ENCODE measurements at places on chromosomes 16 and 17.

GRCh38 chr17:74671031-74671771 is 41.5 kb downstream of the CD300LF start:
- peak; percentile 54 for DNase-seq

DNA sequence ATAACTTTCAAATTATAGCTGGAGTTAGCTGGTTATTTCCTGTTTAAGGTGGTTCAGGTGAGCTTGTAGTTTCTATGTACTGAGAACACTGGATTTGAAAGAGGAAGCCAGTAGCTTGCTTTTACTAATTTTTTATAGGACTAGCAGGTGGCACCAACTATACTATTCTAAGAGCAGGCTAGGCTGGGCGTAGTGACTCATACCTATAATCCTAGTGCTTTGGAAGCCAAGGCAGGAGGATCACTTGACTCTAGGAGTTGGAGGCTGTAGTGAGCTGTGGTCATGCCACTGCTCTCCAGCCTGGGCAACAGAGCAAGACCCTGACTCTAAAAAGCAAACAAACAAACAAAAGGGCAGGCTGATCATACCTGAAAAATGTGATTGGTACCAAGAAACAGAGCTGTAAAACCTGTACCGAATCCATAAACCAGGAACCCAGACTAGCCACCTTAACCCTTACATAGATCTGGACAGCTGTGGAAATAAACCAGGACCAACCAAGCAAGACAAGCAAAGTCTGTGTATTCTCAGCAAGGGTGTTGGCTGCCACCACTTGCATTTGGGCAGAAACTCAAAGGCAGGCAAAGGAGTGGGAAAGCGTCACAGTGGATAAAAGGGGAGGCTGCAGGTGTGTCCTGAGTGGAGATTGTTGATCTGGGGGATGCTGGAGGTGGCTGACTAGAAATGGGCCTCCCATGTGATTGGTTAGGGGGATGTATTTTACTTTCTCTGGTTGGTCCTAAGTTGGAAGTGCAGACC is 36.3 kb downstream of the SLC47A1 start:
- no peak for DNase-seq

DNA sequence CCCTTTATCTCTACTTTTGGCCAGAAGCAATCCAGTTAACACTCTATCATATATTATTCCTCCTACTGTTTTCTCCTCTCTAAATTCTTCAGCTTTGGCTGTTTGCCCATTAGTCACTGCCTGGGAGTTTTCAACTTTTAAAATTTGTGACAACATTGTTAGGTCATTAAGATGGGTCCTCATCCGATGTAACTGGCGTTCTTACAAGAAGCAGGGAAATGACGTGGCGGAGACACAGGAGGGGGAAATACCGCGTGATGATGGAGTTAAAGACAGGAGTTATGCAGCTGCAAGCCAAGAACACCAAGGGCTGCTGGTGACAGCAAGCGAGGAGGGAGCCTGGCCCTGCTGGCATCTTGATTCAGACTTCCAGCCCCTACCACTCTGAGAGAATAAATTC is 34.8 kb upstream of the CPHXL start:
- no peak for DNase-seq

DNA sequence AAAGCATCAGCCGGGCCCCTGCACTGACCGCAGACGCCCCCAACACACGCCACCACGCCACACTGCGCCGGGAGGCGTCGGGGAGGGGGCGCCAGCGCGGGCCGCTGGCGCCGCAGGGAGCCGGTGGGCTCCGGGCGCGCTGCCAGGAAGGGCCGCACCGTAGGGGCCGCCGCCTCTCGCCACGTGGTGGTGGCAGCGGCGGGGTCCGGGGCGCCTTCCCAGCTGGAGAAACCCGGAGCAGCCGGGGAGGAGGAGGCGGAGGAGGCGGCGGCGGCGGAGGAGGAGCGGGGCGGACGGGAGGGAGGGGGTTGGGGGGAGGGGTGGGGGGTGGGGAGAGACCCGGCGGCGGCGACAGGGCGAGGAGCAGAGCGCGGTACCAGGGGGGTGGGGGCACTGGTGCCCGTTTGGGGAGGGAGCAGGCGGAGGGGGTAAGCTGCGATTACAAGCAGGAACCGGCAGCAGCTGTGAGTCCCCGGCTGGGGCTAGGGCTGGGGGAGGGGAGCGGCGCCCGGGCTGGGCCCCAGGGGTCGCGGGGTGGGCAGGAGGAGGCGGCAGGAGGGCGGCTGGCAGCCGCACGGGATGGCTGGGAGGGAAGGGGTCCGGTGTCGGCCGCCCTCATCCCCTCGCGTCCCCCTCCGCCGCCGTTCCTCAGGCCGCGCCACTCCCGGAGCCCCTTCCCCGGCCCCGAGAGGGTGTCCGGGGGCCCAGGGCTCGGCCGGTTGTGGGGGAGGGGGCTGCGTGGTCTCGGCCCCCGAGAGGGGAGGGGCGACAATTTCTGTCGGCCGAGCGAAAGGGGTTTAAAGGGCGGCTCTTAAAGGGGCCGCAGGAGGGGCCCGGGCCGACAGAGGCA is at the start of gene TBKBP1:
Gene TBKBP1 (plus strand): TSS at position 431 of the 850 bp plus-strand sequence. CDS start 1,952 bp downstream, outside the sequence.
- peak; percentile 59 for DNase-seq

DNA sequence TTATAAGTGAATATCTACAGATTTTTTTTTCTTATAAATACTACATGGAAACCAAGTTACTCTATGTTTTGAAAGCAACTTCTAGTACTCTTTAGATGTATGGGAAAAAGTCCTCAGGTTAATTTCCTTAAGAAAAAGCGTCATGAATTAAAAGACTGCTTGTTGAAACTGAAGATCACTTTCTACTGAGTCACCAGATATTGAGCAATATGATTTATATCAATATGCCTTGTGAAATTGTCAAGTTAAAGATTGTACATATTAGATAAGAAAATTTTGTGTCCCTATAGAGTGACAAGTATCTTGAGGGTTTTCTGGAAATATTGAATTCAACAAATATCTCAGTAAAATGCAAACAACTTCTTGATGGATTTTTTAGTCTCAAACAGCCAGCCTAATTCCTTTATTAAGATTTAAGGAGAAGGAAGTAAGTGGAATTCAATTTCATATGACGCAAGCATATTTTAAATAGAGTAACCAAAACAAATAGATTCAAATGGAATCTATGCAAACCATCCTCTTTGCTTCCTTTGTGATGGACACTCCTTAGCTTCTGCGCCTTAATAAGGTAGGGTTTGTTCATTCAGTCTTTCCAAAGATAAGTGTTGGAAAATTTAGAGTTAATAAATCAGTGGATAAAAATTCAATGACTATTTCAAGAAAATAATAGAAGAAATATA is 16.6 kb downstream of the KRT12 start:
- DNase-seq = no peak

GRCh38 chr16:53769787-53770186 is 65.8 kb downstream of the FTO start:
- no peak for DNase-seq

GRCh38 chr17:33072421-33073161 is 80.9 kb downstream of the SPACA3 start:
- DNase-seq = no peak

DNA sequence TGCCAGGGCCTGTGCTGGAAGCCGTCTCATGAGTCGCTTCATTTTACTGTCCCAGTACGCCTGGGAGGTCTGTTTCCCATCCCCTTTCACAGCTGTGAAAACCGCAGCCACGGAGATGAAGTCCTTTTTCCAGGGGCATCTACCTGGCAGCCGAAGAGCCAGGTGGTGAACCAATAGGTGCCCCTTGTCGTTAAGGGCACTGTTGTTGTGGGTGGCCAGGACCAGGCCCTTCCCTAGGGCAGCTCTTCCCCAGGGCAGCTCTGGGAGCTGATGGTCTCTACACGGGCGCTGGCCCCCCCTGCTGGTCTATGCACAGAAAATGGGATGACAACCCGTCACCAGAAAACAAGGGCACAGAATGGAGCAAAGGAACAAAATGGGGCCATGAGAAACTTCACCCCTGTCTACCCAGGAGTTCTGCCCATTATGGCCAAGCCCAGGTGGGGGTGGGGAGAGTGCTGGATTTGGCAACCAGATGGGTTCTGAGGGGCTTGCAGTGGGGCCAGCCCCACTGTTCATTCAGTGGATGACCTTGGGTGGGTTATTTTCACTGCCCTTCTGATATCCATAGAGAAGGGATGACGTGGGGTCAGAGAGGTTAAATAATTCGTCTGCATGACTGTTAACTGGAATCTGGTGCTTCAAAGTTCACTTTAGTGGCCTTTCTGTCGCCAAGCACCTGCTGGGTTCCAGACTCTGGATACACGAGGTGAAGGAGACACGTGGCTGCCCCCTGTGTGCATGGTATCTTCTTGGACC is 11.5 kb downstream of the RMI2 start:
- peak; percentile 50 for DNase-seq

- peak; percentile 60 for DNase-seq
Observed at GRCh38 chr16:2919511-2920255, 8.0 kb downstream of the FLYWCH1 start.

- DNase-seq = no peak
Observed at GRCh38 chr17:44272954-44273353, 5.0 kb upstream of the SLC4A1 start.

DNA sequence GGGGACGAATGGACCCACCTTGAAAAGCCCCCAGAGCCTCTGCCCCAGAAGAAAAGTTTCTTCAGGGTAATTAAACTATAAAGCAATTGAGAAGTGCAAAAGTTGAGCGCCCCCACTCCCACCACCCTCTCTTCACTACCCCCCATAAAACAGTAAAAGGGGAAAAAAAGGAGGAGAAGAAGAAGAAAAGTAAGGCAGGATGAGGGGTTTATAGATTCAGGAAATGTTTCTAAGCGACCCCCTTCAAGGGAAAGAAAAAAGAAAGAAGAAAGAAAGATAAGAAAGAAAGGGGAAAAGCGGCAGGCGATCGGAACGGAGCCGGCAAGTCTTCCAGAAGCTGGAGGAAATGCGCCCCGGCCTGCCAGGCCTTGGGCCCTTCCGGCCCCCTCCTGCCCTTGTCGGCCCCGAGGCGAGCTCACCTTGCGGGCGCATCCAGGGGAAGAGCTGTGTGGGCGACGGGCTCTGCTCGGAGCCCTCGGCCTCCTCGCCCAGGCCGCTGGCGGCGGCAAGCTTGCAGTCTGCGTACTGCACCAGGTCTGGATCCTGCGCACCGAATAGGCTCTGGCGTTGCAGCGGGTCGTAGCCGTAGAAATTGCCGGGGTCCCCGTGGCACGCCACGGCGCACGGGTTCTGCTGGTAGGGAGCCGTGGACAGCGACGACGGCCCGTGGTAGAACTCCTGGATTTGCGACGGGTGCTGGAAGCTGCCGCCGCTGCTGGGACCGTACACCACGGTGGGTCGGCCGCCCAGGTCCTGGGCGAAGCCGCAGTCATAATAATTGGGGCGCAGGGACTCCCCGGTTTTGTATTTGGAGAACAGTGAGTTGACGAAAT is 1.0 kb downstream of the HOXB8 start:
- DNase-seq = no peak

DNA sequence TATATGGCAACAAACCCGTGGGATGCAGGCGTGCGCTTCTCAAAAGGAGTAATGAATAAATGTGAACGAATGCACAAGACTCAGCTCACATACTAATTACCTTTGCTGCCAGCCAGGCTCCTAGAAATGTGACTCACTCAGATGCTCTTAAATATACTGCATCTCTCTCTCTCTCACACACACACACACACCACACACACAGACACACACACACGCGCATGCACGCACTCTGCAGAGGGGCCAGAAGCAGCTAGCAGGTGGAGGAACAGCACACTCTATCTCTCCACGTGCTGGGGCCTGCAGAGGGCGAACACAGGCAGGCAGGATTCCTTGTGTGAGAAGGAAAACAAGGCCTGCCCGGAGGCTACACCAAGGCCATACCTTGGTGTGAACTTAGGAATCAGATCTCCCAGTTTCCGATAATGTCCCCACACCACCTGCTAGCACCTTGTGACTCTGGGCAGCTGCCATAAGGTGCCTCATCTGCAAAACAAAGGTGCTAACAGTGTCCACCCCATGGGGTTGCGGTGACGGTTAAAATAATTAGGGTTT is 5.3 kb downstream of the GPRC5B start:
- no peak for DNase-seq

- no peak for DNase-seq
Observed at GRCh38 chr17:64209356-64209941, 53.6 kb downstream of the TEX2 start.

- DNase-seq = no peak
Observed at GRCh38 chr16:66290431-66290830, 76.1 kb upstream of the CDH5 start.

DNA sequence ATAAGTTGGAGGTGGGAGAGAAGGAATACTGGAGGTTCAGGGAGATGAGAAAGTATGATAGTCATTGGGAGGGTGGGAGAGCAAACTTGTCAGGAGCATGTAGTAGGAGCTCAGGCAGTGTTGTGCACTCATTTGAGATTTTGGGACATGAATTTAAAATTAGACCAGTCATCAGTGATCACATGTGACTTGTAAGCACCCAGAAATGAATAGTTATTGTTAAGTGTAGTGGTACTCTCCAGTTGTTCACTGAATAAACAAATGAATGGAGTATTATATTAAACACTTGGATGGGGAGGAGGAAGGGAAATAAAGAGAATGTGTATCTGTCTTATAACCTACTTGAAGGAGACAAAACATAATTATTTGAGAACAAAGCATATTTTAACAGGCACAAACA is 2.2 kb upstream of the PSME3 start:
- no peak for DNase-seq

GRCh38 chr17:42248351-42249179 is 27.6 kb downstream of the STAT5B start:
- peak; percentile 88 for DNase-seq

GRCh38 chr16:10485698-10486382 is 94.6 kb downstream of the EMP2 start:
- DNase-seq = no peak

- no peak for DNase-seq
Observed at GRCh38 chr16:27883576-27883975, 179.9 kb downstream of the GSG1L start.

DNA sequence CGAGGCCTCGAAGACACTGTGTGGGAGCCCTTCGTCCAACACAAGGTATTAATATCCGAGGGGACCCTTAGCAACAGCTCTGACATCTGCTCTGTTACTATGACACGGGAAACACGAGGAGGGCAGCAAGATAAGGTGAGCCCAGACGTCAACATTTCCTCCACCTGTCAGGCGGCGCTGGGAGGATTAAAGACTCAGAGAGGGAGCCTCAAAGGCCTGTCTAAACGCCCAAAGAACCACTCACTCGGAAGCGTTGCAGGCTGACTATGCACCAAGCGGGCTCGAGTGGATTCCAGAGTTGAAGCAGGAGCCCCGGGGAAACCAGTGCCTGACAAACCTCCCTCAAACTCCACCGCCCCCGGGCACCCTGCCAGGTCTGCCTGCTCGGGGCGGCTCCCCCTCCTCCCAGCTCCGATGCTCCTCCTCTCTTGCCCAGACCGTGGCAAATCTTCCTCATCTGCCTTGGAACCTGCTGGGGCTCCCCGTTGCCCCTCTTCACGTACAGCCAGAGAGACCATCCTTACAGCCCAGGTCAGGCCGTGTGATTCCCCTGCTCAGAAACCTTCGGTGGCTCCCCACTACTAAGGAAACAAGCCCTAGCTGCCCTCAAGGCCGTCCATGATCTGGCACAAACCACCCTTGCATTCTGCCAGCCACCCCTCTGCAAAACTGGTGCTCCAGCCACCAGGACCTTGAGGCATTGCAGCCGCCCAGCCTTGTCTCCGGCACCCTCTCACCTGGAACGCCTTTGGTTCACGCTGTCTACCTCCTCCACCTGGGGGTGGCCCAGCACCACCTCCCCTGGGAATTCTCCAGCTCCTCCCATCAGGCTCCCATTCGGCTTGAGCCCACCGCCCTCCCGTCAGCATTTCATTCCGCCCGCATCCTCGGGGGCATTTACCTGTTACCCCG is 16.2 kb downstream of the RPH3AL start:
- peak; percentile 11 for DNase-seq
